ENCODE measurements at places on chromosomes 4 and X.
A peak's percentile ranks its signal among the peaks of the same experiment; 100 is the strongest.

DNA sequence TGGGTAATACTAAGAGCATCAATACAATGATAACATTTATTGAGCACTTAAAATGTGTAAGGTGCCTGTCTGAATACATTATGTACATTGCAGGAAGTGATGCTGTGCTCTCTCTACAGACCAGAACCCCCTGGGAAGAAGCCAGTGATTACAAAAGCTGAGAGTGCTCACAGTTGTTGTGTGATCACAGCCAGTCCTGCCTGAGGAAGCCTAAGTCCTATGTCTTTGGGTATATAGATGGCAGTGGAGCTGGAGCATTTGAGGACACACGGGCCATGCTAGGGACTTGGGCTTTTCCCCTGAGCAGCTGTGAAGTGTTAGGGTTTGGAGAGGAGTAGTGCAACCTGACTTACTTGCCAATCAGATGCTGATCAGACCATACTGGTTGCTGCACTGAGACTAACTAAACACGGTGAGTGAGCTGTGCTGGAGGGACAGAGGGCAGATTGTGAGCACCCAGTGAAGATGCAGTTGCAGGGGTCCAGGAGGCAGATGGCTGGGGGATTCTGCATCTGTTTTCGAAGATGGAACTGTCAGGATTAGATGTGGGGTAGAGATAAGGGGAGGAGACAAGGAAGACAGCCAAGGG lies 60.8 kb upstream of the TBC1D14 start:
- DNase-seq, result no peak

DNA sequence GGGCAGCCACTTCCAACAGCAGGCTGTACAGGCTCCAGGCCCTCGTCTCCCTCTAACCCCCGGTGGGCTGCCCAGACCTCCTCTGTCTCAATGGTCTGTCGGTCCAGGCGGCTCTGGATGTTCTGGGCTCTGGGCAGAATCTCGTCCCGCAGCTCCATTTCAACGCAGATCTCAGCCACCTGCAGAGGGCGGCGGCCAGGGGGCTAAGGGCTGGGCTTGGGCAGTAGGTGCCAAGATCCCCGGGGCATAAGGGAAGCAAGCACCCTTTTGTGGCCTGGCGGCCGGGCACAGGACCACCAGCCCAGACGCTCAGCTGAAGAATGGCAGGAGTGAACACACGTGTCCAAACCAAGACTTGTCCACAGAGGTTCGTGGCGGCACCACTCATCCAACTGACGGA lies 9.2 kb downstream of the AVPR2 start:
- no peak for DNase-seq

DNA sequence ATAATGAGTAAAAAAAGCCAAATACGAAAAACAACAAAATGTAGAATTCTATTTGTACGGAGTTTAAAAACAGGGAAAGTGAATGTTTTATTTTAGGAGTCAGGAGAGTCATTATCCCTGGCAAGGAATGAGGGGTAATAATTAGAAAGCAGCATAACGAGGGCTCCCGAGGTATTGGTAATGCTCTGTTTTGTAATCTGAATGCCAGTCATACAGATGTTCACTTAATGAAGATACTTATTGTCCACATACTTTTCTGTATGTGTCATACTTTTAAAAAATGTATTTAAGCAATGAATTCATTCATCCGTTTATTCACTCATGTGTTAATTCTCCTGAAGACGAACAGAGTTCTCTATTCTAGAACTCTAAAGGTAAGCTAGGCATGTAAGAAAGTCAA lies 87.8 kb upstream of the BMP2K start:
- DNase-seq, result no peak

- DNase-seq, result no peak
These were observed 2618.6 kb downstream of the ARAP2 start for GRCh38 chr4:33625748-33626147.

DNA sequence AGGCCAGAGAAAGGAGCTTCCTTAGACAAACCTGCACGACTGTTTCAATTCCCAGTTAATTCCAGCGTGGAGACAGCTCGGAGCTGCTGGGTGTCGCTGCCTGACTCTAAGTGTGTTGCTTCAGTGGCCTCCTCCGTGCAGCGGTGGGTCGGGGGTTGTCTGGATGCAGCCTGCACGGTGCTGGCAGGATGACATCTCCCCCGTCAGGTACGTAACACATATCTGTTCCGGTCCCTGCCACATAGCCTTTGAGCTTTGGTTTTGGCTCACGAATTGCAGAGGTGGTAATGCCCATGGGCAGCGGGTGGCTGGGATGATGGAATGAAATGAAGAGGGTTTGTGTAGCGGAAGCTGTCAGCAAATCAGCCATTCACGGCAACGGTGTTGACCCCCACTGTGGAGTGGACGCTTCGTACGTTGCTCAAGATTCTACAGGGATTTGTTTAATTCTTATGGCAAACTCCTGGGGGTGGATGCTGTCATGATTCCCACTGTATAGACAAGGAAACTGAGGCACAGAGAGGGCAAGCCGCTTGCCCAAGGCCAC lies 33.7 kb upstream of the HMX1 start:
- DNase-seq, result no peak

- DNase-seq, result no peak
These were observed 12.3 kb upstream of the ENOX2 start for GRCh38 chrX:130915302-130915701.

GRCh38 chr4:33381816-33382215 lies 2661.6 kb downstream of the PCDH7 start:
- DNase-seq, result no peak

- DNase-seq, result no peak
These were observed 16.3 kb downstream of the KLF8 start for GRCh38 chrX:56248492-56248891.

GRCh38 chr4:100493756-100494155 lies 24.1 kb downstream of the EMCN start:
- DNase-seq, result no peak

- no peak for DNase-seq
These were observed 24.3 kb upstream of the DKK2 start for GRCh38 chr4:107060388-107060787.

GRCh38 chr4:169229571-169230028 lies 41.2 kb downstream of the SH3RF1 start:
- DNase-seq, result peak; percentile 88

GRCh38 chrX:124440695-124441094 lies 94.3 kb downstream of the SH2D1A start:
- no peak for DNase-seq

DNA sequence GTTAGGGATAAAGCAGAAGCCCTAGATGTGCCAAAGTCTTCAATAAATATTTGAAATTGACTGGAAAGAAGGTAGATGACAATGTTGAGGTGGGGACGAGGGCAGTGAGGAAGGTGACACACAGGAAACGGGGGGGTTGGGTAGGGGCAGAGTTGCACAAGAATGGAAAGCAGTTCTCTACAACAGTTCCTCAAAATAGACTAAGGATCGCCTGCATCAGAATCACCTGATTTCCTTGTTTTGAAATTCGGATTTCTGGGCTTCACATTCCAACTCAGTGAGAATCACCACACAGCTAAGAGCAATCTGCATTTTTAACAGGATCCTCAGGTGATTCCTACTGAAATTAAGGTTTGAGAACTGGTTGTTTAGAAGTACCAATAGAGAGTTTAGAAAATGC lies 70.6 kb downstream of the ARFIP1 start:
- DNase-seq, result no peak

- DNase-seq, result no peak
These were observed 9.8 kb upstream of the ANXA5 start for GRCh38 chr4:121706595-121707021.

GRCh38 chr4:142449771-142450373 lies 396.2 kb downstream of the INPP4B start:
- DNase-seq, result no peak

DNA sequence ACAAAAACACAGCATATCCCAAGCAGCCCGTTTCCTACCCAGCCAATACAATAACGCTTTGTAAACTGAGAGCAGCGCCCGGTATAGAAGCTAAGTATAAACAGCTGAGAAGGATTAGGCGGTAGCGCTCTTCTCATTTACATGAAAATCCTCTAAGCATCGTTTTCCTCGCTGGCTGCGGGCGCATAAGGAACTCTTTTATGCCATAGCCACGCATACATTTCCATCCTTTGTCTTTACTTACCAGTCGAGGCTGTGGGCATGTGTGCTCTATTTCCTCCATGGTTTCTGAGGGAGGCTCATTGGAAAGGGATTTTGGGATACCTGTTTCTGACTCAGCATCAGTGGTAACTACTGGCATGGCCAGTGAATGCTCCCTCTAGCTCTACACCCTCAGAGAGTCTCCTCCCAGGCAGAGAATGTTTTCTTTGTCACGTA lies 383 bp downstream of the PCYT1B start:
- DNase-seq, result no peak

- no peak for DNase-seq
These were observed at the start of gene CHM for GRCh38 chrX:86047174-86047935. Gene CHM, minus strand, starts transcription at chrX:86047558. Its CDS starts 26 bp downstream, at chrX:86047532.

GRCh38 chr4:145602129-145602760 lies 16.9 kb upstream of the MMAA start:
- DNase-seq, result no peak

- peak; percentile 12 for DNase-seq
These were observed 92.6 kb upstream of the PPP3CA start for GRCh38 chr4:101439926-101440325.

- DNase-seq, result no peak
These were observed 63.7 kb downstream of the STK32B start for GRCh38 chr4:5114950-5115349.

GRCh38 chrX:47218920-47219815 lies 687 bp downstream of the CDK16 start:
- no peak for DNase-seq

- no peak for DNase-seq
These were observed 29.4 kb downstream of the XG start for GRCh38 chrX:2781226-2781571.

DNA sequence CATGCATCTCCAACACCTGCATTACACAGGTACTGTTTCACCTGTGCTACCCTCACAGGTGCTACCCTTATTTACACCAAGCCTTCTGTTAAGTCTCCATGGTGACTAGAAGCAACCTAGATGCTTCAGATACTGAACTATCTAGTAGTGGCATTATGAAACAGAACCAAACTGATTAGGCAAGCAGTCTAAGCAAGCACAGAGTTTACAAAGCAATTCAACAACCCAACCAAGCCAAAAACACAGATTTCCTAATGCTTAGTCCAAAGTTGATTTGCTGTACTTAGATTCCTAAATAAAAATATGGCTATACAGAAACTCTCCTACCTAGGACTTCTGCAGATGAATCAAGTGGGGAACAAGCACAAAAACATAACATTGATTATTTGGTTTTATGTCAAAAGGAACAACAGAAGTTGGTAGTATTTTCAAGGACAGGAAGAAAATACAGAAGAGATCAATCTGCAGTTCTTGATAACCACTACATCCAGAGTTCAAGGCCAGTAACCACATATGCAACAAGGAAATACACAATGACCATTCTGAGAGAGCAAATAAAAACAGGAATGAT lies 3.2 kb downstream of the TAPT1 start:
- DNase-seq, result no peak

DNA sequence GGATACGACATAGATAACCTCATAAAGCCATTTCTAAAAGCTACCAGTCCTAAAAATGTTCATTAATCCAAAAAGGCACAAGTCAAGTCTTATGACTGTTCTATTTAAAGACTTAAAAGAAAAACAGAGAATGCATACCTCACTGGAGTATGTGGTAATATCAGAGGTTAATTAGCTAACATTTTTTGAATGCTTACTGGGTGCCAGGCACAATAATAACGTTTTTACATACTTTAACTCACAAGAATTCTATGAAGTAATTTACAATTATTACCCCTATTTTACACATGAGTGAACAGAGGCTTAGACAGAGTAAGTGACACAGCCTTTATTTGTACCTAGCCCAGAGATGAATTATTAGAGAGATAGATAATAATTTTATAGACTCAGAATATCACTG lies 207.5 kb downstream of the PDGFC start:
- no peak for DNase-seq
